ENCODE measurements at places on chromosomes 7 and 10.

DNA sequence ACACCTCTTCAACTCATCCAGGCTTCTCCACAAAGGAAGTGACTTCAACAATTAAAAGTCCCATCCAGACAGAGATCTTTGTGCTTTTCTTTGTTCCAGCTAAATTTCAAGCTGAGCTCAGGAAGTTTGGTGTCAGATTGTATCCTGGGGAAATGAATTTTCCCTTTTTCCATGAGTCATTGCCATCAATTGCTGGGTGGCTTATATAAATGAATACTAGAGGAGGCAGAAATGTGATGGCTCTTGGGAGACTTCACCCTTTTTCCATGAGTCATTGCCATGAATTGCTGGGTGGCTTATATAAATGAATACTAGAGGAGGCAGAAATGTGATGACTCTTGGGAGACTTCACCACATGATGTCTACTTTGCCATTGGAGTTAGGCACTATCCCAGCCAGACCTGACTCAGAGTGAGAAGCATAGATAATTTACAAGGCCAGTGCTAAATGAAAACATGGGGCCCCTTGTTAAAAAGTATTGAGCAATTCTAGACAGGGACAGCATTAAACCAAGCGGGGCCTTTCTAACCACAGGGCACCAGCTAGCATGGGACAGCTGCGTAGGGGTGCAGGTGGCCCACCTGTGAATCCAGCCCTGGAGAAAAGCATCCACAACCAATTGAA is 339.2 kb upstream of the PODXL start:
- DNase-seq = peak; percentile 64

DNA sequence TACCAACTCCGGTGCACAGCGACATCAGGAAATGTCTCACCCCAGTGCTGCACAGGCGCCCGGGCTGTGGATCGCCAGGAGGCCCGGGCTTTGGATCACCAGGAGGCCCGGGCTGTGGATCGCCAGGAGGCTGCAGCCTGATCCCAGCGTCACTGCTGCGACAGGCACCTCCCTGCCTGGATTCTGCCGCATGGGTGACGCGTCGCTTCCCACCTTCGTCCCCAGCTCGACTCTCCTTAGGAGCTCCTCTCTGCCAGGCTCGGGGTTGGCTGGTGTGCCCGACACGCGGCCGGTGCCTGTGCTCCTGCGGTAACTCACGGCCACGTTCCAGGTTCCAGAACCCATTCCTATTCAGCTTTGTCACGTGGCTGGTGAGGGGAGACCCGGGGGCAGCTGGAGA is 257.5 kb downstream of the DNAJB6 start:
- no peak for DNase-seq

- DNase-seq = no peak
Observed at GRCh38 chr7:7131273-7131672, 51.1 kb upstream of the C1GALT1 start.

GRCh38 chr7:2299131-2299829 is 15.0 kb downstream of the SNX8 start:
- no peak for DNase-seq

DNA sequence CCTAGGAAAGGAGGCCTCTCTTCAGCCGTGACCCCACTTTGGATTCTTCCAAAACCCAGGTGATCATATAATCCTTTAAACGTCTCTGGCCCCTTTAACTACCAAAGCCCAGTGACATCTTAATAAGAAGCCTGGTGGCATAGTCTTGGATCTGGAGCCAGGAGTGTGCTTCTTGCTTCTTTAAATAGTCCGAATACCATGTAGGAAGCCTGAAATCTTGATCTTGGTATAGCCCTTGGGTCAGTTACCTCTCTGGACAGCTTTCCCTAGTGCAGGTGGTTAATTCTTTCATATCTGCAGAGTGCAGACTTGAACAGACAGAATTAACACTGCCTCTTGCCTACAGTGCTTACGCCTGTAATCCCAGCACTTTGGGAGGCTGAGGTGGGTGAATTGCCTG is 138.6 kb upstream of the EFCAB10 start:
- DNase-seq = no peak
